Immature natural killer cell (primary cell): ENCODE measurements at places on chromosomes 16 and 17. TPM values are rescaled to one million over a fixed set of nuclear protein-coding genes. Genes with fewer than 3 reads are reported as not detected.

The SLC6A2 gene
- not detected for polyA plus RNA-seq

DNA sequence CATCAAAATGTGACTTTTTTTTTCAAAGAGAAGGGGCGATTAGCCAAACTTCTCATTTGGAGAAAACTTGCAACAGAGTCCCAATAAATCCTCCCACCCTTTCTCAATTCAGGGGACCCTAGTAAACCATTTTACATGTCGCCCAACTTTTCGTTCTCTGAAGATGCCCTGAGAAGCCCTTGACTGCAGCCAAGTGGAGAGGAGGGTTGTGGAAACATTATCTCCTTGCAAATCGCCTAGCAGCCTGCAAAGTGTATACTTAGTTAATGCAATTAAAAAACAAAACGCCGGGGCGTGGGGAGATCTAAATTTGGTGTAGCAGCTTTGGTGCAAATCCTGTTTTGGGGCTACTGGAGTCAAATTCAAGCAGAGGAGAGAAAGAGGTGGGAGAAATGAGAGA, 1.2 kb upstream of the SHISA9 start:
- no peak for DNase-seq

The TPSG1 gene
- polyA plus RNA-seq = not detected

The TMEM92 gene
- polyA plus RNA-seq = not detected

DNA sequence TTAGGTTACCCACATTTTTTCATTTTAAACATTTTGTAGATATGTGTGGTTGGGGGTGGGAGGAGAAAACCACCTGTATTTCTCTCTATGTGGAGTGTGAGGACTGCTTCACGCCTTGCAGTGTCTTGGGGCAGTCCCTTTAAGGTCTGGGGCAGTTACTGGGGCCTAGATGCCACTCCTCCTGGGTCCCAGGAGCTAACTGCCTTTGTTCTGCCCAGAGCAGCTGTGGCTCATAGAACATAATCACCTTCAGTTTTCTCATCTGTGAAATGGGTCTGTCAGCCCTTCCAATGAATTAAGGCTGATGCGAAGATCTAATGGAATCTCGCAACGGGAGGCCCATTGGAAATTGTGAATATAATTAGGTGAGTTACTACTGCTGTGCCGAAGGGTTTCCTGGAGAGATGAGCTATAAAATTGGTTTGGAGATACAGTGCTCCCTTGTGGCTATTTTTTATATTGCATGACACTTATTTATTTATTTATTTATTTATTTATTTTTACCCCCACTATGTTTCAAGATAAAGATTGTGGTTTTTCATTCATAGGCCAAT, 22.9 kb downstream of the DHRS7C start:
- peak; percentile 16 for DNase-seq

DNA sequence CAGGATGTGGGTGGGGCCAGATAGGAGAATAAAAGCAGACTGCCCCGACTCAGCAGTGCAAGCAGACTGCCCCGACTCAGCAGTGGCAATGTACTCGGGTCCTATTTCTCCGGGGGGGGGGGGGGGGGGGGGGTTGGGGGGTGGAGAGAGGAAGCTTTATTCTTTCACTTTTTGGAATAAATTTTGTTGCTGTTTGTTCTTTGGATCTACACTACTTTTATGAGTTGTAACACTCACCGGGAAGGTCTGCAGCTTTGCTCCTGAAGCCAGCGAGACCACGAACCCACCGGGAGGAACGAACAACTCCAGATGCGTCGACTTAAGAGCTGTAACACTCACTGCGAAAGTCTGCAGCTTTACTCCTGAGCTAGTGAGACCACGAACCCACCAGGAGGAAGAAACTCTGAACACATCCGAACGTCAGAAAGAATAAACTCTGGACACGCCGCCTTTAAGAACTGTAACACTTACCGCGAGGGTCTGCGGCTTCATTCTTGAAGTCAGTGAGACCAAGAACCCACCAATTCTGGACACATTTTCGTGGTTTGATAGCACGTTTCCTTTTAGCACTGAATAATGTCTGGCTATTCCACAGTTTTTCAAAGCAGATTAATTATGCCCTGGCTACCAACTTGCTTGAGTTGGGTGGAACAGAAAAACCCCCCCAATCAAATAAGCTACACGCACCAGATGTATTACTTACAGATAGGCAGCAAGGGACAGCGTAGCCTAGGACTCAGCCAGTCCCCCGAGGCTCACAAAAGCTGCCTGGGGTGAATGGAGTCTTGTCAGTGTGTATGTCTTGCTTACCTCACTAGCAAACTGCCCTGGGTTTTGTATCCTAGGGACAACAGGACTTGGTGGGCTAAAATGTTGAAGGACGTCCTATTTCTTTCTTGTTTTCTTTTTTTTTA, 11.9 kb downstream of the FZD2 start:
- peak; percentile 48 for DNase-seq

DNA sequence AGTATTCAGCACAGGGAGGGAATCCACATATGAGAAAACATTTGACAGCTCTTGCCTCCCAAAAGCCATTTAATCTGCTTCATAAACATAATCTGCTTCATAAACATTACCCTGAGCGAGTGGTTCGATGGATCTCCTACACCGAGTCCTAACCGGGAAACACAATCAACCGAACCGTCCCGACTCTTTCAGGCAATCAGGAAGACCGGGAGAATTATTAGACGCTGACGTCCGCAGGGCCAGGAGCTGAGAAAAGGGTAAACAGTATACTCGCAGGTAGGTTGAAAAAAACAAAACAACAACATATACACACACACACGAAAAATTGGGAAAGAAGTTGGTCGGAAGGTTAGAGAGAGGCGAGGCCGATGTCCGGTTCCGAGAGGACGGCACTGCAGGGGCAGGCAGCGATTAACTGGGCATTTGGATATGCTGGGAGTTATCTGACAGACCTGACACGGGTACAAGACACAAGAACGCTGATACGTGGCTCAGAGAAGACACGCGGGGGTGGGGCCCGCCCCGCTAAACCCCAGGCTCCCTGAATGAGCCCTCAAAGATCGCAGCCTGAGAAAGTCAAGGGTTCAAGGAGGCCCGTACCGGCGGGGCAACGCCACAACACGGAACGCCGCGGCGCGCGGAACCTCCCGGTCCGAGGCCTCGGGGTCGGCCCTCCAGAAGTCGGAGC, 585 bp downstream of the AP1G1 start:
- no peak for DNase-seq

DNA sequence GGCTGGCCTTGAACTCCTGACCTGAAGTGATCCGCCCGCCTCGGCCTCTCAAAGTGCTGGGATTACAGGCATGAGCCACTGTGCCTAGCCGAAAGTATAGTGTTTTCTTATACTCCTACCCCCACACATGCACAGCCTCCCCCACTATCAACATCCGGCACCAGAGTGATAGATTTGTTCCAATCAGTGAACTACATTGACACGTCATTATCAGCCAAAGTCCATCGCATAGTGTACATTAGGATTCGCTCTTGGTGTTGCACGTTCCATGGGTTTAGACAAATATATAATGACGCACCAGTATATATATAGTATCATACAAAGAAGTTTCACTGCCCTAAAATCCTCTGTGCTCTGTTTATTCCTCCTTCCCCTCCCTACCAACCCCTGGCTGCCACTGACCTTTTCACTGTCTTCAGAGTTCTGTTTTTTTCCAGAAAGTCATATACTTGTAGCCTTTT, 11.9 kb upstream of the TM4SF5 start:
- DNase-seq = no peak

DNA sequence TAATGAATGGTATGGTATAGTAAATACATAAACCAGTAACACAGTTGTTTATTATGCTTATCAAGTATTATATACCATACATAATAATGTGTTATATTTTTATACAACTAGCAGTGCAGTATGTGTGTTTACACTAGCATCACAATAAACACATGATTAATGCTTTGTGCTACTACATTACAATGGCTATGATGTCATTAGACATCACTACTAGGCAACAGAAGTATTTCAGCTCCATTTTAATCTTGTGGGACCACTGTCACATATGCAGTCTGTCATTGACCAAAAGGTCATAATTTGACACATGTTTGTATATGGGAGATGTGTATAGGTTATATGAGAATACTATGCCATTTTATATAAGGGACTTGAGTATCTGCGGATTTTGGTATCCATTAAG, 32.7 kb downstream of the TRIM37 start:
- no peak for DNase-seq

DNA sequence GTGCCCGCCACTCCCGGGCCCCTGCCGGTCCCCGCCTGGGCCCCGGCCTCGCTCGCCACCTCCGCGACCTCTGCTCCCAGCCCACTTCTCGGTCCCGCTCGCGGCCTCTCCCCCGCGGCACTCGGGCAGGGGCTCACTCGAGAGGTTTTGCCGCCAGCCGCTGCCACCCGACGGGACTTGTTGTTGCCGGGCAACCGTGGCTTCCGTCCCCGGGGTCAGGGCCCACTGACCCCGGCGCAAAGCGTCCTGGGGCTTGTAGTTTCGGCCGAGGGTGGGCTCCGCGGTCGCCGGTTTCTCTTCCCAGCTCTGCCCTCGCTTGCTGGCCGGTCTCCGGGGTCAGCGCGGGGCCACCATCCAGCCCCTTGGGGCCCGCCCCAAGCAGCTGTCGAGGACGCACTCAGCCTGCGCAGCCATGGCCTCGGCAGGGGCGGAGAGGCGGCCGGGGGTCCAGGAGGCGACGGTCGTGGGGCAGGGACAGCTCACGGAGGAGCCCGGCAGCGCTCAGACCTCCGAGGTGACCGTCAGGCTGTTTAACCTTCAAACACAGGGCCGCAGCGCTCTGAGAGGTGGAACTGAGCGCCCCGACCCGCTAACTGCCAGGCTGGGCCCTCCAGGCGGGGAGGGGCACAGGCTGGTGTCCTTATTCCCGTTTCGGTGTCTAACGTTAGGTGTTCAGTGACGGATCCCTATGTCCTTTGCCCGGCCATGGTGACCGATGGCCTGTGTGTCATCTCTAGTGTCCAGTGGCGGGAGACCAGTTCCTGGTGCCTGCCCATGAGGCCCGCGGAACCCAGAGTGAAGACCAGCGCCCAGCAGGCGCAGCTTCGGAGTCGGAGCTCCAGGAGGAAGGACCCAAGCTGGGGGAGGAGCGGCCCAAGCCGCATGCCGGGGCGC, at the start of the genes C16orf86 and ENKD1:
TSS of gene C16orf86 (plus strand) at position 256 of the 894 bp plus-strand sequence. CDS start at position 413, 157 bp downstream.
TSS of gene ENKD1 (minus strand) at position 192 of the 894 bp plus-strand sequence. CDS start 308 bp downstream, outside the sequence.
- peak; percentile 82 for DNase-seq

DNA sequence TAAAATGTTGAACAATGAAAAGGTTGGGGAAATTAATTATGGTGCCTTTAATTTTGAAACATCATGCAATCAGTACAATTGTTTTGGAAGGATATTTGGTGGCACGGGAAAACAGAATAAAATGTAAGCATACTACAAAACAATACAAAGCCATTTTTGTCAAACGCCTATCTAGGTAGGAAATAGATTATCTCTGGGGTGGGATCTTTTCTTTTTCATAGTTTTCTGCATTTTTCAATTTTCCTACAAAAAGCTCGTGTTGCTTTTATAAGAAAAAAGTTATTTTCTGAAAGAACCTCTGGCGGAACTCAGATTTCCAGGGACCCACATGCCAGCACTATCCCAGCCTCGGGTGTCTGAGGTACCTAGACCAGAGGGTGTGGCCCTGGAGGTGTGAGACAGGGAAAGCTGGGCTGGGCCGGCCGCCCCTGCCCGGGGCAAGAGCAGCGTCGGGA, 961 bp upstream of the MAP3K3 start:
- no peak for DNase-seq

- DNase-seq = no peak
These were observed 339.5 kb downstream of the HS3ST4 start for GRCh38 chr16:26031286-26031685.

- DNase-seq = no peak
These were observed 6.1 kb upstream of the WIPI1 start for GRCh38 chr17:68463211-68464019.

DNA sequence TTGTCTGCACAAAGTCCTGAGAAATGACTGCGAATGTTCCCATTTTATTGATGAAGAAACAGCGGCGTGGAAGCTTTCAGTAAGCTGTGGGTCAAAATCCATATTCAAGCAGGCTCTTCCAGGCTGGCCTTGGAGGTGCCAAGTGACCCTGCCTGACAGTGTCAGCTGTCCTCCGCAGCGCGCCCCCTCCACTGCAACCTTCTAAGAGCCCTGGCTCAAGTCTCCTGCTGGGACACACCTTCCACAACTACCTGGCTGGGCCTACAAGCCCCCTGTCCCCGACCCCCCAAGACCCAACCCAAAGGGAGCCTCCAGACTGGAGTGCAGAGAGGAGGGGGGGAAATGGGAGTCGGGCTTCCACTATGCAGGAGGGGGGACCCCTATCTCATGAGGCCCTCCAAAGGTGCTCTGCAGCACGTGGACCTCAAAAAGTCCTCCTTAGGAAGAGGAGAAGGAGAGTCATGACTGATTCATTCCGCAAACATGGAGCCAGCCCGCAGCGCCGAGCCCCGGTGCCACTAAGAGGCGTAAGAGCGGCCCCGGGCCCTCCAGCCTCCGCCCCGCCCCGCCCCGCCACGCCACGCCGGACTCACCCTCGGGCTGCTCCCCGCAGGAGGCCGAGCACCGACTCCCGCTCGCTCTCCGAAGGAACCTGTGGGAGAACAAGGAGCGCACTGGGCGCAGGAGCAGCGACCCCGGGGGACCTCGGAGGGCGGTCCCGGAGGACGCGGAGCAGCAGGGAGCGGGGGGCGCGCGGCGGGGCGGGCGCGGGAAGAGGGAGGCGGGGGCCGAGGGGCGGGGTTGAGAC, 574 bp downstream of the MPP3 start:
- DNase-seq = no peak

DNA sequence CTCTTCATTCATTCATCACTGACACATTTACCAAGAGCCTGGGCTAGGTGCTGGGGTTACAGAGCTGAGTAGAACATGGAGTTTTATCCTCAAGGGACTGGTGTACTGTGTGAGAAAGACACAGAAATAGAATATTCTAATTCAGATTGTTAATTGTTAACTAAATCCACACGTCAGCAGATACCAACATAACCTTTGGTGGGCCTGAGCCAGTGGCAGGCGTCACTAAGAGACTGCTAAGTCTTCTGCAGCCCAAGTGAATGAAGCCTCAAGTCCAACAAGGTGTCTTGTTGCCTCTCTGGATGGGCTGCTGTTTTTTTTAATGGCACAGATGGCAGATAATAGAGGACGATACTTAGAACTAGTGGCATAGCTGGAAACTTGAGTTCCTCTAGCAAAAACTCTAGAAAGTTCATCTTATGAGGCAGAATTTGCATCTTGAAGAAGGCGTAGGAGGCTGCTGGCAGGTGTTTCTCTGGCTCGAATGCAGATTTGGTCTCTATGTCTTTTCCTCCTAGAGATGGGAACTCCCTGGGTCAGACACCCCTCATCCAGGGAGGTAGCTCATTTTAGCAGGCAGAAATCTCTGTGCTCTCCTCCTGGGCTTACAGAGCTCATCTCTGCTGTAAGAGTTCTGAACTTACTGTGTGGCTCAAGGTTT, 179.5 kb downstream of the NTN1 start:
- DNase-seq = no peak

The ZNF205 gene
- polyA plus RNA-seq = 0.13 TPM

- DNase-seq = no peak
These were observed 560 bp upstream of the RUSF1 start for GRCh38 chr16:31508706-31509195.

- no peak for DNase-seq
These were observed 8.5 kb downstream of the OSBPL7 start for GRCh38 chr17:47813077-47813476.

The SLC13A2 gene
- polyA plus RNA-seq = not detected

GRCh38 chr17:1168533-1169220, 11.1 kb downstream of the ABR start:
- no peak for DNase-seq
